Effector memory CD8-positive, alpha-beta T cell (primary cell): ENCODE measurements at places on chromosomes 5 and 9.

GRCh38 chr5:55230086-55230629 lies 3.0 kb upstream of the MCIDAS start:
- no peak for DNase-seq

- no peak for DNase-seq
These were observed 4.5 kb upstream of the SH3GL2 start for GRCh38 chr9:17574342-17574741.

GRCh38 chr5:61262080-61262479 lies 70.0 kb upstream of the ZSWIM6 start:
- no peak for DNase-seq

GRCh38 chr5:176658007-176658599 lies 10.8 kb downstream of the TSPAN17 start:
- peak; percentile 62 for DNase-seq

- DNase-seq: no peak
These were observed 586.4 kb downstream of the ACTL7B start for GRCh38 chr9:108269371-108269770.

DNA sequence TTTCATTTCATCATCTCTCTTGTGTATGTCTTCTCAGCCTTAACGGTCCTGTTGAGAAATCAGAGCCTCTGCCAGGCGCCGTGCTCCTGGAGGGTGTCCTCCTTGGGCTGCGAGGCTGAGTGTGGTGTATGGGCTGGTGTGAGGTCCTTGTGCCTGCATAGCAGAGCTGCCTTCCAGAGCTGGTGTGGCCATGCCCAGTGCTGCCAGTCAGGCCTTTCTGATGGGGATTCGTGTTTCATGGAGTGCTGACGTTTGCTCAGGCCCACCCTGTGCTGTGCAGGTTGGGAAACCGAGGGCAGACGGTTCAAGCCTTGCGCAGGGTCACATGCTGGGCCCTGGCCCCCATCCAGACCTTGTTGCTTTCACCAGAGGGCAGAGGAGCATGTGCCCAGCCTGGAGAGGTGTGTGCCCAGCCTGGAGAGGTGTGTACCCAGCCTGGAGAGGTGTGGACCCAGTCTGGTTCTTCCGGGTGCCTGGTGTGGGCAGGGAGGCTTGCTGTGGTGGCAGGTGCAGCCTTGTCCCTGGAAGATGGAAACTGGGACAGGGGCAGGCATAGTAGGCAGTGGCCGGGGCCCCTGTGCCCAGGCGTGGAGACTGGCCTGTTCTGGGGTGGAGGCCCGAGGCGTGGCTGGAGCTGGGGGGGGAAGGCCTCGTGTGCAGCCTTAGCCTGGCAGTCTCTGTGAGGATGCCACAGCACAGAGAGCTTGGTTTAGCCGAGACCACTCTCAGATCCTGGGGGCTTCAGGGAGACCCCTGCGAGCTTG lies 84.0 kb downstream of the RXRA start:
- no peak for DNase-seq

GRCh38 chr5:84086511-84086910 lies 298.2 kb downstream of the EDIL3 start:
- no peak for DNase-seq

GRCh38 chr5:170747851-170748250 lies 35.7 kb upstream of the GABRP start:
- DNase-seq: no peak

GRCh38 chr9:92196909-92197308 lies 81.7 kb upstream of the SPTLC1 start:
- DNase-seq: no peak

DNA sequence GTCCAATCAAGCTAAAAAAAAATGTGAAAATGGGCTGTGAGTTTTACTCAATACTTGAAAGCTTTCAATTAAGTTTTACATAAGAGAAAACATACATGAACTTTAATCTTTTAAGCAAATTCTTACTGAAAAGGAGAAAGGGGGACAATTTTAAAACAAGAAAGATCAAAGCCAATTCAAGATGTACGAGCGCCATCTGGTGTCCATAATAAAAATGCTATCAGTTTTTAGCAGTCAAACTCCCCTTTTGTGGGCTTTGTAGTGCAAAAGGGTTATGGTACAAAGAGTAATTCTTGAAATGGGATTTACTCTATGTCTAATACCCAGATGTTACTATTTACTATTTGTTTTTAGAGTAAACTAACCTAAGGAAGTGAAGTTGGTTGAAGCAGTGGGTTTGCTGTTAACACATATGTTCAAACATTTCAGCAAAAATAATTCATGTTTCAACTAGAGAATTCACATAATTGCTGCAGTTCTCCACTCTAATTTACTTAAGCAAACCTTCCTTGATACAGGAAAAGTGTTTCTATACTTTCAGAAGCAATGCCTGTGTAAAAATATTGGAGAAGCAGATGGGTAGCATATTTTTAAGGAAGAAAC lies 228.2 kb upstream of the TYRP1 start:
- DNase-seq: no peak

GRCh38 chr5:166845044-166845443 lies 1446.4 kb upstream of the WWC1 start:
- no peak for DNase-seq

DNA sequence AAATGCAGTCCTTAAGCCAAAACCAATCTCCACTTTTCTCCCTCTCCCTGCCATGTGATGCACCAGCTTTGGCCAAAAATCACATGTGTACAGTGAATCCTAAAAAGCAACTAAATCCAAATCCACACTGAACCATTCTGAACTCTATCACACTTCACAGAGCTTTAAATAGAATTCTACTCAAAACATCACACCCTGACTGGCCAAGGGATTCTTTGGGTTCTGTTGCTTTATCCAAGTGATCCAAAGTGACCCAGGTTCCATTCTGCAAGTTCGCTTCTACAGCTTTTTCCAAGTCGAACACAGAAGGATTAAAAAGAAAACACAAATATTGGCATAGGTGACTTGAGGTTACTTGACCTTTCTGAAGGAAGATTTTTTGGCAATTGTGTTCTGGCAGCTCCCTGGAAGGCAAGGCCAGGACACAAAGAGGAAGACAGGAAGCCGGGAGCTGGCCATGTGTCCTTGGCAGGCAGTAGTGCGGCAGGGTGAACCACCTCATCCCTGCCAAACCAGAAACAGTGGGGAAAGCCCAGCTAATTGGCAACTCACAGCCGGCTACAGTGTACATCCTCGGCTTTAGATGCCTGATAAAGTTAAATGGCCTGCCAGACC lies 115.0 kb downstream of the NFIB start:
- DNase-seq: no peak

DNA sequence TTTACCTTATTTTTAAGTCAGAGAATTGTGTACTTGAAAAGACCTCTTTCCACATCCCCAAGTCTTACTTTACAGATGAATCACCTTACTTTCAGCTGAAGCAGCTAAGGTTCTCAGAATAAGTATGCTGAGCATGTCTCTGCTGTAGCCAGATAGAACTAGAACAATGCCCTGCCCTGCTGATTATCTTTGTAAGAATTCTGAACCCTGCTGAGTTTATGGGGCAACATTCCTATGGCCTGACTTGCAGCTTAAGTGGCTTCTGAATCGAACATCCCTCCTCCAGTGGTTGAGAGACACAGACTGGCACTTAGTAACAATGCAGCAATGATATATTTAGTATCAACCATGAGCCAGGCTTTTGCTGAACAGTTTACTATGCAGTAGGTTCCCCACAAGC lies 592.0 kb upstream of the WWC1 start:
- no peak for DNase-seq

GRCh38 chr9:127518091-127518856 lies 67.0 kb downstream of the LRSAM1 start:
- no peak for DNase-seq

DNA sequence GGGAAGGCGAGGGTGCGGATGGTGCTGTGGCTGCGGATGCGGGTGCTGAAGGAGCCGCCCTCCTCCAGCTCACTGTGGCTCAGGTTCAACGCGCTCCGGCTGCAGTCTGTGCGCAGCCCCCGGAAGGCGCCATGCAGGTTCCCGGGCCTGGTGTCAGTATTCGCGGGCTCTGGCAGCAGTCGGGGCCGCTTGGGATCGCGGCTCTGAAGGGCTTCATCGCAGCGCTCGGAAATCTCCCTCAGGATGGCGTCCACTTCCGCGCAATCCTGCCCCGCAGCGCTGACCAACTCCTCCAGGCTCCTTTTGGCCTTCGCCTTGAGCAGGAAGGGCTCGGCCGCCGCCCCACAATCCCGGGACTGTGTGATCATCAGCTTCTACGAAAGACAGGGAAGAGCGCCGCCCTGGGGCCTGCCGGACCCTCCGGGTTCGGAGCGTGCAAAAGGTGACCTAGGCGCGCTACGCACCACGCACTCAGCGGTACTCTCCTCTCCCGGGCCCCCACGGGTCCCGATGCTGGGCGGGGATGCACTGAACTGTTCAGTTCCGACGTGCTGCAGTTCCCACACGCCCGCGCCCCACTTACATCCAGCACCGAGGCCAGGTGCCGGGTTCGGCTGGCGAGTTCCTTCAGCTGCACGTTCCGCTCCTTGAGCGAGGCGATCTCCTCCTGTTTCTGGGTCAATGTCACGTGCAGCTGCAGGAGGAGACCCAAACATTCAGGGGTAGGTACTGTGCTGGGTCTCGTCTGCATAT lies 6.5 kb downstream of the MCIDAS start:
- no peak for DNase-seq
